AG08395 (cell line): ENCODE measurements at places on chromosomes 3 and 15.

GRCh38 chr15:93249623-93250022 lies 160.6 kb upstream of the RGMA start:
- no peak for DNase-seq

- no peak for DNase-seq
These were observed 7.0 kb upstream of the CXCR6 start for GRCh38 chr3:45936261-45936660.

- DNase-seq: peak; percentile 17
These were observed 203.7 kb upstream of the ICE2 start for GRCh38 chr15:60682615-60683014.

GRCh38 chr3:48418140-48418539 lies 11.7 kb downstream of the PLXNB1 start:
- DNase-seq: no peak

- no peak for DNase-seq
These were observed 28.8 kb downstream of the RNU5B-1 start for GRCh38 chr15:65333148-65333820.

GRCh38 chr3:65662095-65662494 lies 376.6 kb downstream of the MAGI1 start:
- no peak for DNase-seq

DNA sequence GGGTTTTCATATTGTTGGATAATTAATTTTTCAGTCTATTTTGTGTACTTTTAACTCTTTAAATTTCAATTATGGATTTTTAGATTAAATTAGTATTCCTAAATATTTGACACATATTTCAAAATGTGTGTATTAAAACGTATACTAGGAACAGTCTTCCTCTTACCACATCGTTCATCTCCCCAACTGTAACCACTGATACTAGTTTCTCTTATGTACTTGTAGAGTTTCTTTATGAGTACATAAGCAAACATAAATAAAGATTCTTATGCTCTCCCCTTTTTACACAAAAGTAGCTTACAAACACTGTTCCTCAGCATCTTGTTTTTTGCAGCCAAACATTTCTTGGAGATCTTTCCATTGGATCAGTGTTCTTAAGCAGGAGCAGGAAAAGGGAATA lies 45.9 kb downstream of the CMSS1 start:
- DNase-seq: no peak

DNA sequence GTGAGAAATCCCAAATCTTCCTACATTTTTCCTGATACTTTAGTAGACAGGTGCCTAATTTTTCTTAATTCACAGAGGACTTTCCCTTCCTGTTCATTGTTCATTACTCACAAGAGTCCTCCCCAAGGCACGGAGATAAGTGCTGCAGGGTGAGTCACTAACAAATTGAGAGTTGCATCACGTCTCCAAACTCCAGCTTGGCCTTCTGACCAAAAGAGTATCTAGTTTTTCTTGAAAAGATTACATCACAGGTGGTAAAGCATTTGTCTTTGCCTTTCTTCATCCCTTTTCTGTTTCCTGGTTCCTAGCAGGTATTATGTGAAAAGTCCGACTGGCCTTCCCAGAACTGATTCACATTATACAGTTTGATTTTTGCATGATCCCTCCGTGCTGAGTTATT lies 24.9 kb upstream of the RASGRP1 start:
- peak; percentile 76 for DNase-seq

- DNase-seq: no peak
These were observed 263.6 kb upstream of the GOLGA6L4 start for GRCh38 chr15:83971992-83972391.

GRCh38 chr15:92930776-92931175 lies 30.7 kb downstream of the CHD2 start:
- peak; percentile 76 for DNase-seq

DNA sequence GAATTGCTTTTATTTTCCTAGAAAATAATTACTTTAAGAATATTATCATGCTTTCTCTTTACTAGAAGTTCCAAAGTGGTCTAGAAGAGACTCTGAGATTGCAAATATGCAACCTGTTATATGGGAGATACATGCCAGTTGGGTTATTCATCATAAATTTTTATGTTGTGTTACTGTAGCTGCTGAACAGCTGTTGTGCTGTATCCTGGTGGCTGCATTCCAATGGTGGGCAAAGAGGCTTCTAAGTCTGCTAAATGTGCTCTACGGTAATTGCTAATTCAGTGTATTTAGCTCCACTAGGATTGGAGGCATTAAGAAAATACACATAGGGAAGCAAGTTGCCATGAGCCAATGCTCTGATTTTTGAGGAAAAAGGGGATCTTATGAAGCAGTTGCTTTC lies 409.0 kb downstream of the TUSC7 start:
- no peak for DNase-seq

DNA sequence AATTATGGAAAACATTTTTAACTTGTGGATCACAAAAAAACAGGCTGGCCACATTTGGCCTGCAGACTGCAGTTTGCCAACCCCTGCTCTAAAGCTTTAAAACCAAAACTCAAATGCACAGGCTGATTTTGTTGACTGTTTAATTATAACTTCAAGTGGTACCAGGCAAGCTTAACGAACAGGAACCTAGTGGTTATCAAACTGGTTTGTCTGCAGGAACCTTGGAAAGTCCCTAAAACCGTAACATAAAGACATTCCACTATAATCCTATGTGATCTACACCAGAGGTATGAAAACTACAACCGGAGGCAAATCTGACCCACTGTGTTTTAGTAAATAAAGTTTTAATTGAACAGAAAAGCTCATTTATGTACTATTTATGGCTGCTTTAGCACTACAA lies 52.4 kb downstream of the TBL1XR1 start:
- DNase-seq: no peak

DNA sequence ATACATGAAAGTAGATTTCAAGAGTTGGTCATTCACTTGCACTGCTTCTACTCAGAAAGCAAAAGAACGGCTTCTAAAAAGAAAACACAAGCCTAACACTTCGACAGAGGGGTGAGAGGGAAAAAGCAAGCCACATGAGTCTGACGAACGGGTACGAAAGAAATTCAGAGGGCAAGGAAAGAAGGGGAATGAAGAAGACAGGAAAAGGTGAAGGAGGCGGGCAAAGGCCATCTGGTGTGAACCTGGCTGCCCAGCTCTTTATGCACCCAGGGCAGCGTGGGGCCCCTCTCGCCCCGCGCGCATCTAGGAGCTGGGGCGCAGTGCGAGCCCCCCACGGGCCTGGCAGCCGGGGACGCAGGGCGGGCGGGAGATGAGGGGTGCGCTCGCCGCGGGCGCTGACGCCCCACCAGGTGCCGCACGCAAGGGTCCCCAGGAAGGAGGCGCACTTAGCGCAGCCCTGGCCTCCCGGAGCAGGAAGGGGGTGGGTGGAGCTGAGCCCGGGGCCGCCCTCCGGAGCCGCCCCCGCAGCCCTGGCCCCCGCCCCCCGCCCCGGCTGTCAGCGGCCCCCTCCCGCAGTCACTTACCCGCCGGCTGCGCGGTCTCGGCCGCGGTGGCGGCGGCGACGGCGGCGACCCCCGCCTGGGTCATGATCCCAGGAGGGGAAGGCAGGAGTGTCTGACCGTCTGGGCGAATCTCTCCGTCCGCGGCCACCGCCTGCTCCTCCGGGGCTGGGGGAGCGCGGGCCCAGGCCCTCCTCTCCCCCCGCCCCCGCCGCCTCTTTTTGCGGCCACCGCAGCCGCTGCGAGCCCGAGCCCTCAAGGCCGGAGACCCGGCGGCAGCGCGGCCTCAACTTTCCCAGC lies at the start of gene USF3:
TSS of gene USF3 (minus strand) at position 857 of the 860 bp plus-strand sequence. CDS start 21,764 bp downstream, outside the sequence.
- peak; percentile 88 for DNase-seq
